ENCODE measurements at places on chromosomes 16 and 17. TPM values are rescaled to one million over a fixed set of nuclear protein-coding genes. Genes with fewer than 3 reads are reported as not detected.

Gene DNAI2
- total RNA-seq = not detected

- no peak for DNase-seq
- H3K27ac ChIP-seq = no peak overlapping the region
- no peaks in the 10 kb centered on the region for H3K36me3 ChIP-seq
- no peak overlapping the region for H3K4me3 ChIP-seq
Measured at GRCh38 chr17:28540231-28540630, 12.2 kb downstream of the UNC119 start.

- no peaks in the 10 kb centered on the region for H3K27me3 ChIP-seq
- H3K36me3 ChIP-seq = no peaks in the 10 kb centered on the region
- DNase-seq = no peak
- peak overlapping the region; percentile 52 for H3K27ac ChIP-seq
- H3K4me1 ChIP-seq = peaks cover 83% of the 10 kb centered on the region
Measured at GRCh38 chr17:45293413-45294211, 23.2 kb downstream of the MAP3K14 start.

- H3K36me3 ChIP-seq = no peaks in the 10 kb centered on the region
- H3K27me3 ChIP-seq = no peaks in the 10 kb centered on the region
- no peaks in the 10 kb centered on the region for H3K4me1 ChIP-seq
- DNase-seq = no peak
- H3K27ac ChIP-seq = no peak overlapping the region
Measured at GRCh38 chr17:43588664-43589435, 42.7 kb upstream of the ETV4 start.

Gene WNT9B
- 0.14 TPM for total RNA-seq

DNA sequence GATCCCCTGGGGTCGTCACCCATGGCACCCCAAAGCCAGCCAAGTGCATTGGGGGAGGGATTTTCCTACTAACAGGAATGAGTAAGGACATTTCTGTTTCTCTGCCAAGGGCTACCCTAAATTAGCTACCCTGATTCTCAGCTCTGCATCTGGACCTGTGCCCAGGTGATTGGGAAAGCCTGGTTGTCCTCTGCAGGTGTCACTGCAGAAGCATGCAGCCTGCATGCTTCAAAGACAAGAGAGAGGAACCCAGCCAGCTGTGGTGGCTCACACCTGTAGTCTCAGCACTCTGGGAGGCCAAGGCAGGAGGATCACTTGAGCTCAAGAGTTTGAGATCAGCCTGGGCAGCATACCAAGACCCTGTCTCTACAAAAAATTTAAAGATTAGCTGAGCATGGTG lies 19.6 kb downstream of the BEAN1 start:
- H3K4me3 ChIP-seq = no peak overlapping the region
- H3K36me3 ChIP-seq = no peaks in the 10 kb centered on the region
- no peak overlapping the region for H3K27ac ChIP-seq
- H3K4me1 ChIP-seq = no peaks in the 10 kb centered on the region
- no peaks in the 10 kb centered on the region for H3K27me3 ChIP-seq

- no peak overlapping the region for H3K4me3 ChIP-seq
- H3K27ac ChIP-seq = no peak overlapping the region
- peaks cover 38% of the 10 kb centered on the region for H3K36me3 ChIP-seq
- peaks cover 18% of the 10 kb centered on the region for H3K4me1 ChIP-seq
Measured at GRCh38 chr16:373848-374615, 3.7 kb upstream of the MRPL28 start.

- no peaks in the 10 kb centered on the region for H3K4me1 ChIP-seq
- no peak overlapping the region for H3K27ac ChIP-seq
- H3K36me3 ChIP-seq = no peaks in the 10 kb centered on the region
- H3K4me3 ChIP-seq = no peak overlapping the region
- H3K27me3 ChIP-seq = peaks cover 7% of the 10 kb centered on the region
Measured at GRCh38 chr17:71444078-71444477, 676.7 kb upstream of the SOX9 start.

Gene GPR142
- total RNA-seq = 0.08 TPM

Gene OSGIN1
- 47.2 TPM for total RNA-seq
